NCI-H82 (cell line): ENCODE measurements at places on chromosomes 16 and 17.

GRCh38 chr16:23700093-23700492 is 12.9 kb downstream of the ERN2 start:
- DNase-seq, result no peak

GRCh38 chr17:38579083-38579480 is 26.7 kb downstream of the SRCIN1 start:
- no peak for DNase-seq

DNA sequence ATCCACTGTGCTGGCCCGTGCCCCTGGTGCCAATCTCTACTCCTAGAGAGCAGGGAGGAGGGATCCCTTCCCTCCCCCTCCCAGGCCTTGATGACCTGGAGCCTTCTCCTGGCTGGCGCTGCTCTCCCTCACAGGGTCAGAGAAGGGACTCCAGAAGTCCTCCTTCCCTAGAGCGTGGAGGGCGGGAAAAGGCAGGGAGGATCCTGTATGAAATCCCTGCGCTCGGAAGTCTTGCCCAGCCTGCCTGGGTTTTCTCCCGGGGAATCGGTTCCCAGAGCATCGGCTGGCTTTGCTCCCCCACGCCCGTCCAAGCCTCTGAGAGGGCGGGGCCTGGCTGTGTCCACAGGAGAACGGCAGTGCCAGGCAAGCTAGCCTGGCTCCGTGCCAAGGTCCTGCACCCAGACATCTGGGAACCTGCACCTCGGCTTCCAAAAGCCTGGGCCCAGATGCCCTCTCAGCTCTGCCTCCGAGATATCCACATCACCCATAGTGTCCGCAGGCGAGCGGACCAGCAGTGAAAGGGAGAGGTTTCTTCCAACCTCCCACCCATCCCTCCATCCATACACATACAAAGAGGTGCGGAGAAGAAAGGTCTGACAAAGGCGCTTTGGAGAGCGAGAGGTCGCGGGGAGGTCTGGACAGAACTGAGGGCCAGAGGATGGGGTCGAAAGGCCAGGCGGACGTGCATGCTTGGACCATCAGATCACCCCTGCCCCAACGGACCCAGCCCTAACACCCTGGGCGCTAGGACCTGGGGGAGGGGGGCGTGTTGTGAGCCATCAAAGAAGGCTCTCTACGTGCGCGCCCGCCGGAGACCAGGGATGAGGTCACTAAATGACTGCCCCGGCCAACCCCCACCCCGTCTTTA is 1.1 kb downstream of the MPP2 start:
- peak; percentile 83 for DNase-seq

DNA sequence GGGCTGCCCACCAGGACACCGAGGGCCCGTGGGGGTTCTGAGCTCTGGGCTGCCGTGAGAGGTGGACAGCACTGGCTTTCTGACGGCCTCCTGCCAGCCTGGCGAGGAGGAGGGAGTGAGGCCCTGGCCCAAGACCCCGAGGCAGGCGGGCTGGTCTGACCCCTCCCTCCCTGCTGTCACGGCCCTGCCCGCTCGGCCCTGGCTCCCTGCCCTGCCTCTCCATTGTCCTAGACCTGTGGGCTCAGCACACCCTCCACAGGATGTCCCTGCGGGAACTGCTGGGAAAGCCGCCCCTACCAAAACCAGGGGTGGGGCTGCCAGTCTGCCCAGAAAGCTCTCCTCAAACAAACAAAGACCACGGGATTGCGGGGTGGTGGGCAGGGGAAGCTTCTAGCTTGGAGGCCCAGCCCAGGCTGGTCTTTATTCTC is 20.7 kb downstream of the SPNS2 start:
- no peak for DNase-seq

GRCh38 chr17:66115246-66115645 is 76.7 kb downstream of the CEP112 start:
- no peak for DNase-seq

DNA sequence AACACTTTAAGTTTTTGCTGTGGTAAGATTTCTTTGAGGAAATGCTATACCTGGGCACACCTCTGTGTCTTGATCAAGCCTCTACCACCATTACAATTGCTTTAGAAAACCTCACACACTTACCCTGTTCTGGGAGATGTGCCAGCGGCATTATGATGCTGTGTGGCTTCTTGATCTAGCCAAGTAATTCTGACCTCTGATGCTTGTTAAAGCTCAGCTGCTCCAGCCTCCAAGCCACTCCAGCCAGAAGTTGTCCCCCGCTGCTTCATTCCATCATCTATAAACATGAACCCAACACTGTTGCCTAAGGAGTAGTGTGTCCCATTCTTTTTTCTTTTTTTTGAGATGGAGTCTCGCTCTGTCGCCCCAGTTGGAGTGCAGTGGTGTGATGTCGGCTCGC is 60.1 kb downstream of the CYLD start:
- no peak for DNase-seq

DNA sequence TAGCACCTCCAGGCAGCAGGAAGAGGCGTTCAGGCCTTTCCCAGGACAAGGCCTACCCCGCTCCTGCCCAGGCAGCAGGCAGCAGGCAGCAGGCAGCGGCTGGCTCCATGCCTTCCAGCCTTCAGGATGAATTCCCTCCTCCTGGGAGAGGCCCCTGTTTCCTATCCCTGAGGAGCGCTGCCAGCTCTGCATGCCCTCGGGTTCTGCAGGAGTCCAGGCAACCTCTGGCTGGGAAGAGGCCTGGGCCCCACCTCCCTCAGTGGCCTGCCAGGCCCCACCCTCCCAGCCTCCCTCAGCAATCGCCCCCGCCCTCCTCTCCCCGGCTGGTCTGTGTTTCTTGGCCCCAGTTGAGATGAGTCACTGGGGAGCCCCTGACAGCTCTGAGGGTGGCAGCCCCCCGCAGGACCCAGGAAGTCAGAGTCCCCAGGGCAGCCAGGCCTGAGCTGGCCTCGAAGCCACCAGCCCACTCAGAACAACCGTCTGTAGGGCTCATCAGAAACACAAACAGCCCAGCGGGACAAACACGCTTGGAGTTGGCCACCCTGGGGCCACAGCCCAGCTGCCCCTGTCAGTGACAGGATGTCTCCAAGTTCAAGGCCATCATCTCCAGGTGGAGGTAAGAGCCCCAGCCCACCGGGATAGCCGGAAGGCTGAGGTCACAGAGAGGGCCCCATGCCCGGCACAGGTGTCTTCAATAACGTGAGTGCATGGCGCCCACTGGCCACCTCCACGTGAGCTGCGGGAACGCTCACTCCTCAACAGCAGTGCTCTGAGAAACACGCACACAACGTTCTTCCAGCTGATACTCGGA is 39.5 kb upstream of the CIBAR2 start:
- no peak for DNase-seq

DNA sequence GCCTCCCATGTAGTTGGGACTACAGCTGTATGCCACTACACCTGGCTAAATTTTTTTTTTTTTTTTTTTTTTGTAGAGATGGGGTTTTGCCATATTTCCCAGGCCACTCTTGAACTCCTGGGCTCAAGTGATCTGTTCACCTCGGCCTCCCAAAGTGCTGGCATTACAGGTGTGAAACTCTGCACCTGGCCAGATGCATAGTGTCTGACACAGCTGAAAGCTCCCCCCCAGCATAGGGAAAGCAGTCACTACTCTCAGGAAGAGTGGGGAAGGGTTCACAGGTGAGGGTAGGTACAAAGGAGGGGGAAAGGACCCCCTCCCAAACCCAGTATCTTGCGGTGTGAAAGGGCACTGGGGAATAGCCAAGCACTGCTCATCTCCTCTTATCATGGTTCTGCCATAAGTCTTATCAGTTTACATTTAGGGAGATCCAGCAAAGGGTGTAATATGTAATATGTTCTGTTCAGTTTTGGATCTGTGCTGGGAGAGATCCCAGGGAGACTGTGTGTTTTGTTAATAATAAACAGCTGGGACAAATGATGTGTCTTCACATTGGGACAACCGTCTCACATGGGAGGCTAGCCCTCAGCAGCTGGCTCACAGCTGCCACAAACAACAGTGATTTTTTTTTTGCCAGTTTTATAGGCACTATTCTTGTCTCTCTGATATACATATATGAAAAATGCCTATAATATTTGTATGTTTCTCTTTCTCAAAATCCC is 6.8 kb upstream of the CAVIN1 start:
- no peak for DNase-seq

GRCh38 chr17:73921306-73921705 is 277.1 kb upstream of the SDK2 start:
- no peak for DNase-seq

DNA sequence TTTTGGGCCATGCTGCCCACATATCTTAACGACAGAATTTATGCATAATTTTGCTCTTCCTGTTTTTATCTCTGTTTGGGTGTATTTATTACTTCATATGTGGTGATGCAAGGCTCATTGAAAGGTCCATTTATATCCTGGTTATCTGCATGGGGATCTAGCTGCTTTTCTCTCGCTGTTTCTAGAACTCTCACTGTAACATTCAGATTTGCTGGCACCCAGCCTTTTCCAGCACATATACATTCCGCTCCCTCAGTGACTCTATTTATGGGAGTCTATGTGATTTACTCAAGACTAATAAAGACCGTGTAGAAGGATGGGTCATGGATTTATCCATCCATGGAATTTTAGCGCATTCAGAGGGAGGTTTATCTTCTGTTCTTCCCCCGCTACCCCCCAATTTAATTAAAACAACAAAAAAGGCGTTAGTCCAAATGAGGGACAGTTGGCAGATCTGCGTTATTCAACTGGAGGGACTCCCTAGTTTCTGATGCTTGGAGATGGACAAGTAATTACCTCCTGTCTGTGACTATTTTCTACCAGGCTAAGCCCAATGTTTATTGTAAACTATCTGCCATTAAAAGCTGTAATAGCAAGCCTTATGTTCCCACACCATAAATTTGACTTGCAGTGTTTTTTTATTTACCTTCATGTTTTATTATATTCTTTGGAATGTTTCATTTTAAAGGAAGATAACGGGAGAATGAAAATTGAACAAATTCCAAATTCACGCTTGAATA is 19.8 kb upstream of the MARCHF10 start:
- no peak for DNase-seq

DNA sequence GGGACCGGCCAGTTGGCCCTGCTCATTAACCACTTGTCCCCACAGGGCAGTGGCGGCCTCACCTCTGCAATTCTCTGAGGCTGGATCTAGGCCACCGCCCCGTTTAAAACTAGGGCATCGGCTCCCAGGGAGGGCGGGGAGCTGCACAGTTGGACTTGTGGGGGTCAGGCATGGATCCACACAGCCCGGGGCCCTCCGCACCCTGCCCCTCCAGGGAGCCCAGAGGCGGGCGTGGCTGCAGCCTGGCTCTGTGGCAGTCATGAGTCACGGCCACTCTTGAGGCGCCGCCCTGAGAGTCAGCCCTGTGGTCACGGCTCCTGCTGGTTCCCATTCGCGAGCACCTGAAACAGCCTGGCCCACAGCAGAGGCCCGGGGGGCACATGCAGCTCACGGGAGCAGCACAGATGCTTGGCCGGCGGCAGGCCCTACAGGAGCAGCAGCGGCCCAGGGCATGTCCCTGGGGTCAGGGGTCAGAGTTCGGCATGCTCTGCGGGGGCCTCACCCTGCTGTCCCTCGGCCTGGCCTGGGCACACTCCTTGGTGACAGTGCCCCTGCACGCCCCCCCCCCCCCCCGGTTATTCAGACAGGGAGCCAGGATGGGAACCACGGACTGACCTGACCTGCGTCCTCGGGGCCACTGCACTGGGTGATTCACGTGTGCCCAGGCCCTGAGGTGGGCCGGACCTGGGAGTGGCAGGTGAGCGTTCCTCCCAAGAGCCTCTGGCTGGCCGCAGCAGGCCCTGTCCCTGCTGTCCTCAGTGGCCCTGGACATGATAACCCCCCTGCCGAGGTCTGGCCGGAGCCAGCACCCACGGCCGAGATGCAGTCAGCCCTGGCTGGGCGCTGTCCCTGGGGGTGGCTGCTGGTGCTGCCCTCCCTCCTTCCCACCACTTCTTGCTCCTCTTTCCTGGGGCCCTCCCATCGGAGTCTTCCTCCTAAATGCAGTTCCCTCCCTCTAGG is 8.2 kb downstream of the CAPN15 start:
- DNase-seq, result no peak

- DNase-seq, result no peak
Measured at GRCh38 chr17:40015998-40016985, 1.1 kb downstream of the CSF3 start.

DNA sequence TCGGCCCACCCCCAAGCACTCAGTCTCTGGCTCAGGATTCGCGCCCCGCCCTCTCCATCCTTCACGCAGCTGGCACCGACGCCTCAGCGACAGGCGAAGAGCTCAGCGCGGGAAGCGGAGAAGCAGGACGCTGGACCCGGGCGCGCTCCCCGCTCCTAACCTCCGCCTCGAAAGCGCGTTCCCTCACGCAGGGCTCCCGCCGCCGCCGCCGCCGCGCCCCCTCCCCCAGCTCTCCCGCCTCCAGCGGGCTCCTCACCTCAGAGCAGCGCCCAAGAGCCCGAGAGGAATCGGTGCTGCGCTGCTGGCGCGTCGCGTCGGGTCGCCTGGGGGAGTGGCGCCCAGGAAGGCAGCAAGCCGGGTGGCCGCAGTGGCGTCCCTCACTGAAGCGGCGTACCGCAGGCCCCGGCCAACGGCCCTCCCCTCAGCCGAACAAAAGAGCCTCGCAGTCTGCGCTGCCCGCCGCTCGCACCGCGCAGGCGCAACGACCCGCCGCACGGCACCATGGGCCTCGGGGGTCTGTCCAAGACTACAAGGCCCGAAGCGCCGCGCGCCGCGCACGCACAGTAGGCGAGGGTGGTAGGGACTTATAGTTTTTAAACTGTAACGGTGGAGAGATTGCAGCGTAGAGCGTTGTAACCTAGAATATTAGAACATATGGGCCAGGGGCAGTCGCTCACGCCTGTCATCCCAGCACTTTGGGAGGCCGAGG is at the start of gene CBX1:
Gene CBX1 (minus strand): TSS at position 467 of the 709 bp plus-strand sequence. CDS start 24,474 bp downstream, outside the sequence.
- DNase-seq, result peak; percentile 98

DNA sequence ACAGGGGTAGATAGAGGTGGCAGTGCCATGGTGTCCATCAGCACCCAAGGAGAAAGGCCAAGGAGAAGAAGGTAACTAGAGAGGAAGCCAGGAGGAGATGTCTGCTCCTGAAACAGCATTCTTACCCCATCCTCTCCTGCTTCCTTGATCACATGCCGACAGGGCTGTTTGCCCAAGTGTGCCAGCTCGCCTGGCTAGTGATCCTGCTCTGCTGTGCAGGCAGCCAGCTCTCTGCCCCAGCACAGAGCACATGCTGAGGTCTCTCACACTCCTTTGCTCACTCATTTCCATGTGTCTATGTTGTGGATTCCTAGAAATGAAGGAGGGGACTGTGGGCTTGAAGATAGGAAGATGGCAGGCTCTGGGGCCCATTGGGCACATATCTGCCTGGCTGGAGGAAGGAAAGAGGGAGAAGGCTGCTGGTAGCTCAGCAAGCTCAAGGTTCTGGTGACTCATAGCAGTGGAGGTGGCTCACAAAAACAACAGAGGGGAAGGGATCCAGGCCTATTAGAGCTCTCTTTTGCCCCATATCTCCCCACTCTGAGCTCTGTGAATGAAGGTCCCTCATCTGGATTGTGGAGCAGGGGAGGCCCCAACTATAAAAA is 54.3 kb downstream of the NEUROD2 start:
- DNase-seq, result no peak

GRCh38 chr17:44736551-44737240 is 22.1 kb upstream of the ADAM11 start:
- no peak for DNase-seq

DNA sequence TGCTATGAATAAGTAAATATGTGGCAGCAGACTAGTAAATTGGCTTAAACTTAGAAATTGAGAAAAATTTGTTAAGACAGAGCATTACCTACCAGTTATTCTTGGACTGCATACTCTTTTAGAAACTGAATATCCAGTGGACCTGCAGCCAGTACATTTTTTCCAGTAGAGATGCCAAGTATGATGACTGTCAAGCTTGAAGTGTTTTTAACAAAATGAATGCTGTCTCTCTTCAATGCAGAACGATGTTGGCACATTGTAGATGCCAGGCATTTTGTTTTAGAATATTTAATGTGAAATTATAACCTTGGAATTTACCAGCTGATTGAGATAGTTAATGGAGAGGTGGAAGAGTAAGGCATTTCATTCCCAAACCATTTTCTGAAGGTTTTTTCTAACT is 52.5 kb downstream of the NFAT5 start:
- DNase-seq, result no peak
